Hematopoietic multipotent progenitor cell treated with erythropoietin and hydrocortisone succinate and interleukin-3 and kit ligand, for 15 days (in vitro differentiated cells): ENCODE measurements at places on chromosomes 1 and 21.

- DNase-seq = no peak
Measured at GRCh38 chr1:186413319-186413718, 37.7 kb downstream of the ODR4 start.

- DNase-seq = no peak
Measured at GRCh38 chr21:15071009-15071408, 6.2 kb upstream of the NRIP1 start.

GRCh38 chr1:62997884-62998283 is 214.0 kb downstream of the ATG4C start:
- no peak for DNase-seq

- no peak for DNase-seq
Measured at GRCh38 chr1:174836543-174836942, 163.2 kb upstream of the CACYBP start.

- DNase-seq = no peak
Measured at GRCh38 chr1:205494115-205494514, 10.4 kb upstream of the CDK18 start.

DNA sequence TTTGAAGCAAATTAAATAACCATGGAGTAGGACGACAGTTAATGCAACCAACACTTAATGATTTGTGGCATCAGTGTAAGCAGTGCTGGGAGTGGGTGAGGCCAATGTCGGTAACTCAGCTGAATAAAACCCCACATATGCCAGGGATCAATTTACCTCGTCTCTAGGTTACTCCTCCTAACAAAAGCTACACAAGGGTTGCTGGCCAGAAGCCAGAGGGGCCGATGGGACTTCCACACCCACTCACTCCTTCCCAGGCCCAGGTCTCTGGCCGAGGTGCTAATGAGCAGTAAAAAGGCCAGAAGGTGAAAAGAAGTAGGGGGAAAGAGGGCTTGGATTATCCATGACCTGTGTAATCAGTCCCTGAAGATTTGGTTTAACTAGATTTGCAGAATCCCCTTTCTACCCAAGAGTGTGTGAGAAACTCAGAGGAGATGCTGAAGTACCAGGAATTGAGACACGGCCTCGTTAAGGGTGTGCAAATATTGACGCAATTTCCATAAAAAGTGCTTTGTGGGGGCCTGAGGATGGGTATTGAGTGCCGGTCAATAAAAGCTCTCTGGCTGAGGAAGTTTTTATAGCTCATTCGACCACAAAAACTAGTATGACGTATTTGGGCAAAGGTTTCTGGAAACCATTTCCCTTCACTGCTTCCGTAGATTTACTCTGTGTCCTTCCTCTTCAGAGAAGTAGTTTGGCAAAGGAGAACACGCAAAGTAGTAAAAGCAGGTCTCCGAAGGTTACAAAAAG is 145.5 kb downstream of the TBX15 start:
- no peak for DNase-seq
